ENCODE measurements at places on chromosomes 7 and 10. TPM values are rescaled to one million over a fixed set of nuclear protein-coding genes. Genes with fewer than 3 reads are reported as not detected.

- no peaks in the 10 kb centered on the region for H3K36me3 ChIP-seq
- peak; percentile 26 for DNase-seq
- no peaks in the 10 kb centered on the region for H3K4me1 ChIP-seq
- H3K27me3 ChIP-seq = no peaks in the 10 kb centered on the region
- H3K27ac ChIP-seq = no peak overlapping the region
Measured at GRCh38 chr10:122267849-122268737, 3.0 kb upstream of the BTBD16 start.

DNA sequence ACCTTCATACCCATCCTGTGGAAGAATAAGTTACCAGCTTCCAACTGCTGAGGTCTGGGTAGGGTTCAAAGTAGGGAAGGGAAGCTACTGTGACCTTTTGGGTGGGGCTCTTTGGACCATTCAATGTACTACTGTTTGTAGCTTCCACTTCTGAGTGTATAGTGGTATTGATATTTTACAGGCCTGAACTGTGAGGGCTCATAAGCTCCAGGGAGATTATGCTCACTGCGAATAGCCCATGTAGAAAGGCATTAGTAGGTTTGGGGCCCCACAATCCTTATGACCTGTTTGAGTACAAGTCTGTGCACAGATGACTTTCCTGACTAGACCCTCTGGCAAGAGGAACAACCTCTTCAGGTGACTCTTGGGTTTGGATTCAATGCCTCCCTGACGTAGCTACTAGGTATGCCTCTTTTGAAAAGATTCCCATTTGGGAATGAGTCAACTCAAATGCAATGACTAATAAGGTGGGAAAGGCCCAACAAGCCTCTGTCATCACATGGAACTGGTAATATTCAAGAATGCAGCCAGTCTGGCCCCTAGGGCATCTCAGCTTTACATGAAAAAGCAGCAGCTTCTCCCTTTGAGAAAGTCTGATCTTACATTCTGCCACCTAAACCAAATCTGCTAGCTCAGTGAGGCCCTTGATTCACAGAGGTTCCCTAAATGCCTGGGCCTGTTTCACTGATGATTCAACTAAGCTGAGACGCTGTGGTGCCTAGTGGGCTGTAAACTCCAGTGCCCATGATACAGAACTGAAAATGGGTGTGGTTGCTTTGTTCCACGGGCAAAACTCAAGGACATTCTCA is 79.8 kb downstream of the ABI1 start:
- H3K36me3 ChIP-seq = peaks cover 14% of the 10 kb centered on the region
- H3K4me1 ChIP-seq = peaks cover 37% of the 10 kb centered on the region
- H3K27me3 ChIP-seq = no peaks in the 10 kb centered on the region
- H3K27ac ChIP-seq = no peak overlapping the region
- DNase-seq = no peak

DNA sequence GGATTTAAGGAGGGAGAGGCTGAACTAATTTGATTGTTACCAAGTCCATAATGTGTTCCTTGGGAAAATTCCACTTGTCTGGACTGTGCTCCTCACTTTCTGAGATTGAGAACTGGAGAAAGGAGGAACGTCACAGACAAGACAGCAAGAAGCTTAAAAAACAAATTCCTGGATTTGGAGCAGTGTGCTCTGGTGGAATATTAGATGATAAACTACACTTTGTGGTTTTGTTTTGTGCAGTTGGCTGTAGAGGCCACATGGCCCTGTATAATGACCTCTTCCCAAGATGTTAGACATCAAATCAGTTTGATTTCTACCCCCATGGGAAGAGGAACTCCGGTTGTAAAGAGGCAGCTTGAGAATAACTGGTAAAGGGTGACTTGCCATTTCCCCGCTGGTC is 421.3 kb upstream of the GALNT17 start:
- no peaks in the 10 kb centered on the region for H3K27me3 ChIP-seq
- H3K4me3 ChIP-seq = no peak overlapping the region
- H3K4me1 ChIP-seq = peaks cover 4% of the 10 kb centered on the region
- H3K36me3 ChIP-seq = no peaks in the 10 kb centered on the region
- H3K27ac ChIP-seq = no peak overlapping the region

- H3K4me1 ChIP-seq = peaks cover 75% of the 10 kb centered on the region
- no peak for DNase-seq
- H3K36me3 ChIP-seq = no peaks in the 10 kb centered on the region
- H3K4me3 ChIP-seq = no peak overlapping the region
- peak overlapping the region; percentile 96 for H3K27ac ChIP-seq
- H3K27me3 ChIP-seq = no peaks in the 10 kb centered on the region
Measured at GRCh38 chr10:110859973-110860376, 11.8 kb upstream of the PDCD4 start.

DNA sequence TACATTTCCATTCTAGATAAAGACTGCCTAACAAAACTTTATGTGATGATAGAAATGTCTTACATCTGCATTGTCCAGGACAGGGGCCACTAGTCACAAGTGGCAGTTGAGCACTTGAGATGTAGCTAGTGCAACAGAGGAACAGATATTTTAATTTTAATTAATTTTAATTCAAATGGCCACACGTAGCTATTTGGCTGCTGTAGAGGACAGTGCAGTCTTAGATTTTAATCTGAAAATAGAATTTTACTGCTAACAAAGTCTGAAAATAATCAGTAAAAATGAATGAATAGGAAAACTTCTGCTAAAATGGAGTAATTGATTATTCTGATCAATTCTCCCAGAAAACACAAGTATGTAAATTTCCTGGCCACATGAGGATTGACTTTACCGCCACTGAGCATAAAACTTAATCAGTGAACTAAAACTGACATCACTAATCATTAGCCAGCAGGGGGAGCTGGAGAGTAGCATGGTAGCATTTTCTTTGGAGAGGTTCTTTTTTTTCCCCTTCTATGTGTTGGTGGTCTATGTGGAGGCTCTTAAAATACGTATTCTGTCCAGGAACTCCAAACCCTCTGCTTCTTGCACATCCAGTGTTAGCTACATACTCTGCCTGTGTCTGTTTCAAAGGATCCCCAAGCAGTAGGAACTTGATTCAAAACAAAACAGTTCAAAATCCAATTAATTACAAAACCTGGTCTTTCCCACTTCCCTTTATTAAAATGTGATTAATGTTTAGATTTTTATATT is 52.1 kb downstream of the TSPAN12 start:
- DNase-seq = peak; percentile 1
- no peaks in the 10 kb centered on the region for H3K4me1 ChIP-seq
- no peaks in the 10 kb centered on the region for H3K36me3 ChIP-seq
- H3K27me3 ChIP-seq = no peaks in the 10 kb centered on the region
- H3K4me3 ChIP-seq = no peak overlapping the region

GRCh38 chr10:69317175-69317604 is 38.9 kb downstream of the HK1 start:
- peak overlapping the region; percentile 90 for H3K27ac ChIP-seq
- H3K27me3 ChIP-seq = no peaks in the 10 kb centered on the region
- DNase-seq = no peak
- H3K4me3 ChIP-seq = no peak overlapping the region
- H3K36me3 ChIP-seq = no peaks in the 10 kb centered on the region

DNA sequence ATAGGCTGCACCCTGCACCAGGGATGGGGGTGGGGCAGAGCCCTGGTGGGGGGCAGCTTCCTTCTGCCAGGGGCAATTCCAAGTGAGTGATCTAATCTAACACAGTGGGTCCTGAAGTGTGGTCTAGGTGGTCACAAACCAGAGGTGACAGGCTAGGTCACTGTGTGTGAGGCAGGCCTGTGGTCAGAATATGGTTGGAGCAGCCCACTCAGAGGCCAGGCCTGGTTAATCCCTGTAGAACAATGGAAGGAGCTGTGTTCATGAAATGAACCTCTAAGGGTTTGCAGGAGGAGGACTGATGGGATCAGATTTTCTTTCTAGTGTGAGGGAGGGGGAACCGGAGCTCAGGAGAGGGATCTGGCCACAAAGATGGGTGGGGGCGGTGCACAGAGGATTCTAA is 10.0 kb upstream of the TSPAN14 start:
- peaks cover 12% of the 10 kb centered on the region for H3K4me1 ChIP-seq
- no peaks in the 10 kb centered on the region for H3K27me3 ChIP-seq
- no peak for DNase-seq
- no peak overlapping the region for H3K4me3 ChIP-seq
- no peaks in the 10 kb centered on the region for H3K36me3 ChIP-seq

DNA sequence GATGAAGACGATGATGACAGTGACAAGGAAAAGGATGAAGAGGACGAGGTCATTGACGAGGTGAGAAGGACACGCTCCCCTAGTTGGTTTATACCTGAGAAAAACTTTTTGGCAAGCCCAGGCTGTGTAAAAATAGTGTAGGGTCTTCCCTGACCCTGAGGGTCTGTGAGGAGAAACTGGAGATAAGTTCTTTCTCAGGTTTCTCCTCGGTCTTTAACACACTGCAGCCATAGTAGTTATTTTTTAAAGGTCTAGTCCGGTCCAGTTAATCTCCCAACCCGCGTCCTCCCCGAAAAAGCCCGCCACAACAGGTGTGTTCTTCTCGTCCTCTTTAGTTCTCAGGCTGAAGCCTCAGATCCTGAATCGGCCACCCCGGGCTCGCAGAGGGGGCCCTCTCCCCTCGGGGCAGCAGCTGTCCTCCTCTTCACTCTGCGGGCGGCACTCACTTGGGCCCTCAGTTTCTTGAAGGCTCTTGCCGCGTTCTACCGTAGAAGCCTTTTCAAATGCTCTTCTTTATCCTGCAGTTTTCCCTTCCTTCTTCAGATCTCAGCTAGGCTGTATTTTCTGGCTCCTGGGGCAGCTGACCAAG is 411 bp downstream of the BCCIP start:
- H3K27me3 ChIP-seq = no peaks in the 10 kb centered on the region
- peaks cover 30% of the 10 kb centered on the region for H3K4me1 ChIP-seq
- H3K27ac ChIP-seq = peak overlapping the region; percentile 87

DNA sequence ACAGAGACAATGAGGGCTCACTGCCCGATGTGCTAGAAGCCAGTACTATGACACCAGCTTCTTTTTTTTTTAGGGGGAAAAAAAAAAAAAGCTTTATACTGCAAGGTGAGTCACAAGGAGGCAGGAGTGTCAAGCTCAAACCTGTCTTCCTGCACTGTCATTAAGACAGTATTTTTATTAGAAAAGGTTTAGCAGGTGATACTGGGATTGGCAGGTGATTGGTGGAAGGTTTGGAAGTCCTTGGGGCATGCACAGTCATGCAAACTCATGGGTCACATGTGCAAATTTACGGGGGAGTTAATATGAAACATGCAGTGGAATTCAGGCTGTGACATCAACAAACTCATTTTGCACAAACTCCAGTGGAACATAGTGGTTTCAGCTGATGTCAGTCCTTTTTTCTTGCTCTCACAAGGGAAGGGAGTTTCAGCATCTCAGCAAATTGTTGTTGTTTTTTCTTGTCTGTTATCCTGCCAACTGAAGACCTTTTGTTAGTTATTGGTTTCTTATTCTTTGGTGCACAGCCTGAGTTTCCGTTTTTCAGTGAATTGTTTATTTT is 530.6 kb downstream of the ANKRD7 start:
- no peak overlapping the region for H3K4me3 ChIP-seq
- no peak overlapping the region for H3K27ac ChIP-seq
- no peaks in the 10 kb centered on the region for H3K36me3 ChIP-seq
- DNase-seq = no peak

- no peak overlapping the region for H3K4me3 ChIP-seq
- DNase-seq = no peak
- H3K36me3 ChIP-seq = no peaks in the 10 kb centered on the region
- H3K27me3 ChIP-seq = no peaks in the 10 kb centered on the region
Measured at GRCh38 chr7:69795932-69796331, 197.7 kb downstream of the AUTS2 start.

- no peaks in the 10 kb centered on the region for H3K36me3 ChIP-seq
- no peak overlapping the region for H3K27ac ChIP-seq
- no peak for DNase-seq
- H3K4me3 ChIP-seq = no peak overlapping the region
- H3K4me1 ChIP-seq = peaks cover 3% of the 10 kb centered on the region
Measured at GRCh38 chr10:3196958-3197347, 24.4 kb upstream of the PITRM1 start.

GRCh38 chr10:4382811-4383210 is 443.2 kb upstream of the AKR1E2 start:
- no peak for DNase-seq
- H3K4me3 ChIP-seq = no peak overlapping the region
- H3K36me3 ChIP-seq = no peaks in the 10 kb centered on the region
- no peaks in the 10 kb centered on the region for H3K4me1 ChIP-seq
- H3K27ac ChIP-seq = no peak overlapping the region

Gene EPHA1
- total RNA-seq = 44.5 TPM

Gene FAM131B
- total RNA-seq = 3.6 TPM

Measured in T-cell (primary cell).